D721Med (cell line): ENCODE measurements at places on chromosomes 12 and 14.

GRCh38 chr14:37021390-37021789, 151.0 kb downstream of the SLC25A21 start:
- DNase-seq: no peak

DNA sequence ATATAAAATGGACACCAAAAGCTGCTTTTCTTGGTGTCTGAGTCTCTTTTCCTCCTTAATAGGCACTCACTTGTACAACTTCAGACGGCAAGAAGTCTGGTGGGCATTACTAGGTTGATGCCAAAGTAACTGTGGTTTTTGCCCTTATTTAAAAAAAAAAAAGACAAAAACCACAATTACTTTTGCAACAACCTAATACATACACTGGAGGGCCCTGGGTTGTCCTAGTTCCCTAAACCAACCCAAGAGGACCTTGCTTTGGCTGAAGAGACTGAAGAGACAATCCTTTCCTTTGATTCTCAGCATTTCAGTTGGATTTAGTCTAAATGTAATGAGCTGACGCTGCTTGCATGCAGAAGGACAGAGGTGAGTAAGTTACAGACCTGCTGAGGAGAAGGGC, 16.2 kb upstream of the PLEKHG3 start:
- DNase-seq: no peak

- DNase-seq: no peak
Measured at GRCh38 chr14:21103411-21103709, 2.5 kb downstream of the TMEM253 start.

- DNase-seq: no peak
Measured at GRCh38 chr12:70059373-70059772, 183.9 kb upstream of the CNOT2 start.

DNA sequence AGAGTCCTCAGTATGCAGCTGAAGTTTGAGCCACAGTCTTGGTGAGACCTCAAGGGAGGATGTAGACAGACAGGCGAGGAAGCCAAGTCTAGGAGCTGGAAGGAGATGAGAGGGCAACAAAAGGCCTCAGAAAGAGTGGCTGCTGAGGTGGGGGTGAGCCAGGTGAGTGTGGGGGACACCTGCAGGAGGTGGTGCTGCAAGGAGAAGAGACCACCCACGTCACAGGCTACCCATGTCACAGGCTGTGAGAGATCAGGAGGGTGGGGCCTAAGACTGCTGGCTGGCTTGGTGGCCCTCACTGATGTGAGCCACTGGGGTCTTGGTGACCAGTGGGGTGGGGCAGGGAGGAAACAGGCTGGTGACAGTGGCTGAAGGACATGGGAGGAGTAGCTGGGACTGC, 97.3 kb downstream of the KIF26A start:
- DNase-seq: no peak

DNA sequence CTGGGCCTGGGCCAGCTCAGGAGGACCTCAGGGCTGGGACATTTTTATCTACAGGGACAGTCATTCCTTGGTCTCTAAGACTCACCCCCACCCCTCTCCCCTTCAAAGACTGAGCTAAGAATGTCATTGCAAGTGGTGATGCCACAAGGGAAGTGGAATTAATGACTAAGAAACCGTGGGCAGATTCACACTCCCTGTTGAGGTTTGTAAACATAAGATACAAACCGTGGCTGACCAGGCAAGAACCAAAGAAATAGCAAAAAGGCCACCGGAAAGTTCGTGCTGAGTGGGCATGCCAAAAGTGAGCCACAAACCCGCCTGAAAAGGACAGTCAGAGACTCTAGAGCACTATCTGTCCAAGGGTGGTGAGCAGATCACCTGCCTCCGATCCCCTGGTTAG, 25.7 kb downstream of the NUAK1 start:
- DNase-seq: no peak

- DNase-seq: no peak
Measured at GRCh38 chr12:73833746-73834145, 703.9 kb upstream of the ATXN7L3B start.

- no peak for DNase-seq
Measured at GRCh38 chr12:68121143-68121542, 38.4 kb downstream of the IFNG start.

DNA sequence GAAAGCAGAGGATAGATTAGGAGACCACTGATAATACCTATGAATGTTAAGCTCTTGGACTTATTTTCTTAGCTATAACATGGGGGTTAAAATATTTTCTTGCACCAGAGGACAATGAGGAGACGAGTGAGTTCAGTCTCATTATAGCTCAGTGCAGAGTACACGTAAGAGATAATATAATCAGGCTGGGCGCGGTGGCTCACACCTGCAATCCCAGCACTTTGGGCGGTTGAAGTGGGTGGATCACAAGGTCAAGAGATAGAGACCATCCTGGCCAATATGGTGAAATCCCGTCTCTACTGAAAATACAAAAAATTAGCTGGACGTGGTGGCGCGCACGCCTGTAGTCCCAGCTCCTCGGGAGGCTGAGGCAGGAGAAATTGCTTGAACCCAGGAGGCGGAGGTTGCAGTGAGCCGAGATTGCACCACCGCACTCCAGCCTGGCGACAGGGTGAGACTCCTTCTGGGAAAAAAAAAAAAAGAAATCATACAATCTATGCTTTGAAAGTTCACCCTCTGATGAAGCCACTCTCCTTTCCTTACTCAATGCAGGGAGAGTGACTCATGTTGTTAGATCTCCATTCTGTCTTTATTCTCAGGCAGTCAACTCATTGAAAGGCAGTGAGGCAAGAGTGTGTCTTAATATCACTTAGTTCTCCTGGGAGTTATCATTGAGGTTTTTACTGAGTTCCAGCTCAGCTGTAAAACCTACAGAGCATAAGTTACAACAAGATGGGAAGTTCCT, 134.2 kb downstream of the SYNE2 start:
- no peak for DNase-seq

GRCh38 chr12:66620026-66620425, 58.9 kb downstream of the GRIP1 start:
- DNase-seq: no peak

- no peak for DNase-seq
Measured at GRCh38 chr14:34324363-34324795, 137.7 kb downstream of the SPTSSA start.

GRCh38 chr12:26286186-26286585, 90.8 kb downstream of the SSPN start:
- DNase-seq: no peak

- no peak for DNase-seq
Measured at GRCh38 chr14:100236881-100237280, 2.1 kb upstream of the YY1 start.

DNA sequence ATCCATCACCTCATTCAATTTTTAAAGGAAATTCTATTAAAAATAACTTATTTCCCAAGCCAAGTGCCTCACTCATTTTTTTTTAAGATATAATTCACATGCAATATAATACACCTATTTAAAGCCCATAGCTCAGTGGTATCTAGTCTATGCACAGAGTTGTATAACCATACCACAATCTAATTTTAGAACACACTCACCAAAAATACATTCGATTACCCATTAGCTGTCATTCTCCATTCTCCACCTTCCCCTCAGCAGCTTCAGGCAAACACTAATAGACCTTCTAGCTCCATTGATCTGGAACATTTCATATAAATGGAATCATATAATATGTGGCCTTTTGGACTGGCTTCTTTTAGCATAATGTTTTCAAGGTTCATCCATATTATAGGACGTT, 49.5 kb downstream of the CLMN start:
- no peak for DNase-seq

DNA sequence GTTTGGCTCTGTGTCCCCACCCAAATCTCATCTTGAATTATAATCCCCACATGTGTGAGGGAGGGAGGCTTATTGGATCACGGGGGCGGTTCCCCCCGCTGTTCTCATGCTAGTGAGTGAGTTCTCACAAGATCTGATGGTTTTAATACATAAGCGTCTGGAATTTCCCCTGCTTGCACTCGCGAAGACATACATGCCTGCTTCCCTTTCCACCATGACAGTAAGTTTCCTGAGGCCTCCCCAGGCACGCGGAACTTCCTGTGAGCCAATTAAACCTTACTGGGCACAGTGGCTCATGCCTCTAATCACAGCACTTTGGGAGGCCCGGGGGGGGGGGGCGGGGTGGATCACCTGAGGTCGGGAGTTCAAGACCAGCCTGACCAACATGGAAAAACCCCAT, 60.8 kb downstream of the R3HDM2 start:
- no peak for DNase-seq

GRCh38 chr12:51009056-51009440, 17.1 kb downstream of the SLC11A2 start:
- DNase-seq: no peak

- no peak for DNase-seq
Measured at GRCh38 chr12:104498211-104498801, 41.6 kb downstream of the CHST11 start.

GRCh38 chr12:1448336-1448735, 146.0 kb downstream of the FBXL14 start:
- DNase-seq: no peak

GRCh38 chr14:63432888-63433552, 110.2 kb downstream of the PPP2R5E start:
- no peak for DNase-seq

GRCh38 chr12:78494911-78495310, 369.7 kb upstream of the SYT1 start:
- DNase-seq: no peak

GRCh38 chr14:71824816-71825215, 107.4 kb upstream of the RGS6 start:
- no peak for DNase-seq

DNA sequence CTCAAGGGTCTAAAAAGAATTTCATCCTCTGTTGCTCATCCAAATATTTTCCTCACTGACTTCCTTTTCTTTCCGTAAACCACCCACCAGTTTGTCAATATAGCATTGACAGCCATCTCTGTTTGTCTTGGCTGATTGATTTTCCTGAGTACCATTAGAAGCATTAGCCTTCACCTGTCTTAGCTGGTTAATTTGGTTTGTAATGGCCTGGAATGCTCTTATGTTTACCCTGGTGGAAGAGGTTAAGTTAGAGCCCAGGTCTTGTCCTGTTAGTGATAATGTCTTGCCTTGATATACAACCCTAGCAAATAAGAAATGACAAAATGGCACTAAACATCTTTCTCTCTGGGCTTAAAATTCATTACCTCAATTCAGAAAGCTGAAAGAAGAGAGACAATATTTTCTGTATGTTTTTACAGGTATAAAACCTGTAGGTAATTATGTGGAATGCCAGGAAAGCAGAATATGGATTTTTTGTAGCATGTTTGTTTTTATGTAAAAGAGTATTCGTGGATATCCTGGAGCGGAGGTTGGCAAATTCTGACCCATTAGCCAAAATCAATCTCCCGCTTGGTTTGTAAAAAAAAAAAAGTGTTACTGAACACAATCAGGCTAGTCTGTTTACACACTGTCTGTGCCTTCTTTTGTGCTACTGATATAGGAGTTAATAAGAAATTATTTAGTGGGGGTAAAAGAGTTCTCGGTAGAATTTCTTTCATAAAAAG, 224.4 kb upstream of the DAAM1 start:
- no peak for DNase-seq

GRCh38 chr12:108597559-108598471, at the start of gene TMEM119:
Gene TMEM119 (minus strand): TSS chr12:108598084. CDS start chr12:108592383, 5,701 bp downstream.
- no peak for DNase-seq

GRCh38 chr12:109652233-109652976, 61.2 kb upstream of the FAM222A start:
- no peak for DNase-seq

DNA sequence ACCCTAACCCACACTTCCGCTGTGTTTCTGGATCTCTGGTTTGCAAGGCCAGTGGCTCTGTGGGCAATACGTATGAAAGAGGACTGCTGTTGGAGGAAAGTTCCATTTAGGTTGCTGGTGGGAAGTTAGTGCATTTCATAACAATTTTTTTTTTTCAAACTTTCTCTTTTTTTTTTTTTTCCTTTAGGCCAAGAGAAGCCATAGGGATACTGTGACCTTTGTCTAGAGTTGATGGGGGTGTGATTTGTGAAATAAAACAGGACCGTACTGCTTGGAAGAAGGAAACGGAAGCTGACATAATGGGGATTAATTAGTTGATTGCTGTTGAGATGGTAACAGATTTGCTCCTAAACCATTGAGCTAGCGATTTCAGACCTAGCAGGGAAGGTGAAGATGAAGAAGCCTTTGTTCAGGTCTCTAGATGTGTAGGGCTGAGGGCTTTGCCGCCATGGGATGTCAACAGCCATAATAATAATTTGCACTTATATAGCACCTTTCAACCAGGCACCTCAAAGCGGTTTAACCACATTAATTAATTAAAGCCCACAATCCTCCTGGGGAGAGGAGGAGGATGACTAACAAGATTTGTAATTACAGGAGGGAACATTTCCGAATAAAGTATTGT, 315.3 kb downstream of the ZFP36L1 start:
- no peak for DNase-seq

DNA sequence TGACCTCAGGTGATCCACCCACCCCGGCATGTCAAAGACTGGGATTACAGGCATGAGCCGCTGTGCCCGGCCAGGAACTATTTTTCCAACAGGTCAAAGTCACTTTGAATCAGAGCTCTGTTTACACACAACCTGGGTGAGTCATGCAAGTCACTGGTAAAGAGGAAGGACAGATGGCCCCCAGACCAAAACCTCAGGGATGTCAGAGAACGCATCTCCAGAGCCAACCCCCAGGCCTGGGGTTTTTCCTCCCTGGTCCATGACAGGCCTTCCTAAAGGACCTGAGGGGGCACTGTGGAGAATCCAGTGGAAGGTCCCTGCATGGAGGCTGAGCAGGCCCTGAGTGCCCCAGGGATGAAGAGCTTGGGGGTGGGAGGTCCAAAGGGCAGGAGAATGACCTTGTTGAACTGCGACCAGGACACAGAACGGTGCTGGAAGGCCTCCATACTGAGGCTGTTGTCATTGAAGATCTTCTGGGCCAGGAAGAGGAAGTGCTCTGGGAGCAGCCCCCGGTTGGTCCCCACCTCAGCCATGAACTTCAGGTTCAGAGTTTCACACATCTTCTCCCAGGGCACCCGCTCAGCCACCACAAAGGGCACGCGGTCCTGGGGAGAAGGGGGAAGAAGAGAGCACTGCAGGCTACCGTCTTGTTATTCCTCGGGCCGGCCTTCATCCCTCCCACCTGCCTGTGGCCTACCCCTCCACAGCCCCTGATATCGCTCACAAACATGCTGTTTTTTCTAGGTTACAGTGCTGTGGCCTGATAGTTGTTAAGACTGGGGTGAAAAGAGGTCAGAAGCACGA, 9.1 kb downstream of the STAT6 start:
- DNase-seq: no peak

DNA sequence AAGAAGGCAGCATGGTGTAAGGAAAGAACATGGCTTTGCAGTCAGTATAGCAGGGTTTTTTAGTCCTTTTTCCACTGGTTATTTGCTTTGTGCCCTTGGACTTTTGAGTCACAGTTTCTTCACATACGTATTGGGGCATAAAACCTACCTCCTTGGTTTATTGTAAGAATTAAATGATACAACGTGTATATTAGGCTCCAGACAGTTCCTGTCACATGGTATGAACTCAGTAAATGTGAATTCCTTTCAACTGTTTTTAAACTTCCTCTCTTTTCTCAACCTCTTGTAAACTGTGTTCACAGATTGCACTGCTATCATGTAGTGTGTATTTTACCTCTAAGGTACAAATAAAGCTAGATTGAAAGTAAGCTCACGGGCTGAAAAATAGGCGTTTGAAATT, 29.5 kb downstream of the MSRB3 start:
- no peak for DNase-seq
